ENCODE measurements at places on chromosomes 7 and 10. TPM values are rescaled to one million over a fixed set of nuclear protein-coding genes. Genes with fewer than 3 reads are reported as not detected.

- DNase-seq: no peak
These were observed 6.1 kb downstream of the CHST3 start for GRCh38 chr10:71970331-71970730.

- no peak for DNase-seq
These were observed 5.2 kb downstream of the PDLIM1 start for GRCh38 chr10:95285556-95285955.

- no peak for DNase-seq
These were observed 2.1 kb upstream of the FLNC start for GRCh38 chr7:128827971-128828711.

- no peak for DNase-seq
These were observed 106.8 kb upstream of the DIP2C start for GRCh38 chr10:796233-796632.

GRCh38 chr10:48533951-48534720 is 70.7 kb downstream of the ARHGAP22 start:
- no peak for DNase-seq

GRCh38 chr10:28060031-28060607 is 61.2 kb upstream of the ODAD2 start:
- no peak for DNase-seq

DNA sequence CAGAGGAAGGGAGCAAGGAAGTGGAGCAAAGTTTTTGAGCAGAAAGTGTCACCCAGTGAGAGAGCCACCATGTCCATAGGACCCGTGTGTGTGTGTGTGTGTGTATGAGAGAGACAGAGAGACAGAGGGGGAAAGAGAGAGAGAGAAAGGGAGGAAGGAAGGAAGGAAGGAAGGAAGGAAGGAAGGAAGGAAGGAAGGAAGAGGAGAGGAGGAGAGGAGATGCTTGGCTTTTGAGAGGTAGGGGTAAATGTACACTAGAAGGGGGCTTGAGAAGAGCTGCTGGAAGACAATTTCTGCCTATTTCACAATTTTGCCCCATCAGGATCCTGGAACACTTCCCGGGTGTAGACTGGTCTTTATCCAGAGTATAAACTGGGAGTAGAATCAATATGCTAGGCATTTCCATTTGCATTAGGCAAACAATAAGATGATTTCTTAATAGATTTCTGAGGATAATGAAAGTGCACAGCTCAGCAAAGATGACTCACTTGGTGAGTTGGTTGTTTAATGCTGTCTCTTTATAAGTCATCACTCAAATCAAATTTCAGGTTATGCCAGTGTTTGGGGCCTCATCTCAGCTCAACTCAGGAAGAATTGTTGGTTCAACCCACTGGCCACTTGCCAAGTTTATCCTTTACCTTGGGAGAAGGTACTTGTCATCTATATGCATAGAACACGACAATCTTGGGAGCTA is 70.0 kb upstream of the FAM13C start:
- no peak for DNase-seq

GRCh38 chr10:71127104-71127503 is 85.3 kb upstream of the UNC5B start:
- DNase-seq: no peak

GRCh38 chr7:97006055-97006815 is 882 bp downstream of the DLX6 start:
- DNase-seq: no peak

GRCh38 chr7:111561654-111561903 is 713 bp downstream of the IMMP2L start:
- peak; percentile 4 for DNase-seq

DNA sequence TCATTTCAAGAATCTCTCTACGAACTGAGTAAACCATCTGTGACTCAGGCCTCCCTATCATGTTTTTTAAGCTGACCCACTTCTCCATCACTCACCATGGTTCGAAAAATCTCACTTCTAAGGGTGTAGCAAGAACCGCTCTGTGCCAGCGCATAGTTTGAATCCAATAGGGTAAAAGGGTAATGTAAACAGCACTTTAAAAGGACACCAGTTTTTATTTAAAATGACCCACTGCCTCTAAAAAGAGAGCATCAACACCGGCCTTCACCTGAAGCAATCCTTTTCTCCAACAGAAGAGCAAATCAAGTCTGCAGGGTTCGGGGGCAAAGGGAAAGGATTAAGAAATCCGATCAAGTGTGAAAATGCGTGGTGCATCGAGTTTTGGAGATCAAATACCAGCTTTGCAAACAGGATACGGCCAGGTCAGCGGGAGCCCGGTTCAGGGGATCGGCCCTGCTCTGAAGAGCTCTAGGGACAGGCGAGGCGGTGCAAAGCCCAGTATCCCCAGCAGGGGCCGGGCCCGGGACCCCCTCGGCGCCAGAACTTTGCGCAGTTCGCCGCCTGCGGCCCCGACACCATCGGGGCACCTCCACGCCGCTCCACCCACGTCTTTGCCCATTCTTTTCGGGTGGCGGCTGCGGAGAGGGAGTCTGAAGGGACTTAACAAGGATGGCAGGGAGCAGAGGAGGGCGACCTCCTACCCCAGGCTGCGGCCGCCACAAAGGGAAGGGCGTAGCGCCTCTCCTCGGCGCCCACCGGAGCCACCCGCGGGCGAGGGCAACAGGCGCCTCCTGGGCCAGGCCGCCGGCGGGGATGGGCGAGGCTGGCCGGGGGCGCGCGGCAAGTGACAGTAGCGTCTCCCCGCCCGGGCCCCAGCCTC is 842 bp downstream of the NMT2 start:
- DNase-seq: no peak

GRCh38 chr7:151756866-151757265 is 120.0 kb downstream of the PRKAG2 start:
- no peak for DNase-seq

- DNase-seq: no peak
These were observed 66.6 kb downstream of the VWC2 start for GRCh38 chr7:49839863-49840645.

GRCh38 chr7:76108540-76109233 is 60.8 kb downstream of the MDH2 start:
- DNase-seq: no peak

- DNase-seq: no peak
These were observed 15.8 kb downstream of the PODXL start for GRCh38 chr7:131540491-131541162.

DNA sequence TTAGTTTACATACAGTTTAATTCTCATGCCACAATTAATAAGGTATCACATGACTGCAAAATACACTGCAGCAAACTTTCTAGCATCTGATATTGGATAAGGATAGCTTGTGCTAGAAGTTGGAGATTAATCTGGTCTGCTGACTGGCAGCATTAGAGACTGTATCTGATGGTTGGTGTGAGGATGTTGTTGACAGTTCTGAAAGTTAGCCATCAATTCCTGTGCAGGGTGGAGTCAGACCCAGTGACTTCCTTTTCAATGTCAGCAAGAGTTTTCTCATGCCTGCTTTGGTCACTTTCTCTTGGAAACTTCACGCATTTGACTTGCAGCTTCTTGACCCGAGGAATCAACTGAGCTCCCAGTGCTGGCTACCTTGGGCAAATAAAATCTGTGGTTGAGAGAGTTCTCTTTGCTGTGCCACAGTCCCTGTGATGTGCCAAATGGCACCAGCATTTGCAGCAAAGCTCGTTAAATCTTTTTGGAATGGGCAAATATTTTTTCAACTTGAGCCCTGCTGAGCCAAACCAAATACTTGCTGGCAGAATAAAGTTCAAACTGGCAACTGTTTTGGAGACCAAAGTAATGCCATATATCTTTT is 233.0 kb downstream of the TRIL start:
- no peak for DNase-seq

- no peak for DNase-seq
These were observed 93.2 kb upstream of the KIF5B start for GRCh38 chr10:32149252-32149955.

DNA sequence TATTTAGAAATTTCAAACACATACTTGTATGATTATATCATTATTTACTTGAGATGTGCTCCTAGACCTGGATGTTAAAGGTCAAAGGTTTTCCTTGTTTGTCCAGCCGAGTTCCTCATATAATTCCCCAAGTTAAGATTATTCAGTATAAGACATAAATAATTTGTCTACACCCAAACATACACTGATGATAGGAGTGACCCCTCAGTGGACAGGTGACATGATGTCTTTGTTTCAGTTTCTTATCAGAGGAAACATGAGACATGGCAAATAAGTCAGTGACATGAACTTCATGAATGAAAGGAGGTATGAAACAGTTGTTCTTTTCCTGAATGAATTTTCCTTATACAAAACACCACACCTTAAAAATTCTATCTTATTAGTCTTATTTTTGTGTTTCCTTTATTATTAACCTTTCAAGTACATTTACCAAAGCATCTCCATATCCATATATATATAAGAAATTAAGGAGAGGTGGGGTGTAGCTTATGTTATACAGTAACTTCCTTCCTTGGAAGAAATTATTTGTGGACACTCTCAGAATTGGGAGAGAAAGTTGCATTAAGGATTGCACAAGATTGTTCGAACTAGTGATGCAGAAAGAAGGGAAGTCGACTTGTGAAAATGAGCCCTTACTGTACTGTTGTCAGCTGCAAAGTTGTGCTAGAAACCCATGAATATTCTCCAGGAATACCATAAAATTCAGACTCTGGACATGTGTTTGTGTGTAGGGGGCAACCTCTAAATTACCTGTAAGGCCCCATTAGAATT is 60.5 kb downstream of the POM121L12 start:
- no peak for DNase-seq

DNA sequence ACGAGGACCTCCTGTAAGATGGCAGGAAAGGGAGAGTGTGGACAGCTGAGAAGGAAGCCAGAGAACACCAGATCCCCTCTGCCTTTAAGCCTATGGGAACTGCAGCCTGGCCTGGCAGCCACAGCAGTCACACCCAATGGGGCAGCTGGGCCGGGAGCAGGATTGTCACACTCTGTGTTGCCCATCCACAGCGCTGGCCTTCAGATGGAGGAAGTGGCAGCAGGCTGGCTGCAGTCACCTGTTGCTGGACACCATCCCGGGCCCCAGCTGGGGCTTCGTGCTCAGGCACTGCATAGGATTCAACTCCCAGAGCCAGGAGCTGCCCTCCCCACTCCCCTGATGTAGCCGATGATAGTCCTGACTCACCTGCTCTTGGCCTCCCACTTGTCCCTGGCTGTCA is 114.4 kb downstream of the COL13A1 start:
- no peak for DNase-seq

DNA sequence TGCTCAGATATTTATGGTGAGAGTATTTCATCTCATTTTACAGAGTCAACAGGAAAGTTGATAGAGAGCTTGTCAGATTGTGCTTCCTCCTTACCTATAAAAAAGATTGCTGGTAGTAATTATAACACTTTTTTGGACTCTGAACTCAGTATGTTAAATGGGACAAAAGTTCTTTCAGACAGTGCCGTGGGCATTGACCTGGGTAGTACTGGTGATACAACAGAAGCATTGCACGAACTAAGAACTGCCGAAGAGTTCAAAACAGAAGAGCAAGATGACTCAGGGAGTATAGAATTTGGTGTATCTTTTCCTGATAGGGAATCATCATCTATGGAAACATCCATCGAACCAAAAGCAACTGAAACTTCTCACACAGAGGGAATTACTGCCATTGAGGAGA is 58.6 kb downstream of the LOXL4 start:
- no peak for DNase-seq

DNA sequence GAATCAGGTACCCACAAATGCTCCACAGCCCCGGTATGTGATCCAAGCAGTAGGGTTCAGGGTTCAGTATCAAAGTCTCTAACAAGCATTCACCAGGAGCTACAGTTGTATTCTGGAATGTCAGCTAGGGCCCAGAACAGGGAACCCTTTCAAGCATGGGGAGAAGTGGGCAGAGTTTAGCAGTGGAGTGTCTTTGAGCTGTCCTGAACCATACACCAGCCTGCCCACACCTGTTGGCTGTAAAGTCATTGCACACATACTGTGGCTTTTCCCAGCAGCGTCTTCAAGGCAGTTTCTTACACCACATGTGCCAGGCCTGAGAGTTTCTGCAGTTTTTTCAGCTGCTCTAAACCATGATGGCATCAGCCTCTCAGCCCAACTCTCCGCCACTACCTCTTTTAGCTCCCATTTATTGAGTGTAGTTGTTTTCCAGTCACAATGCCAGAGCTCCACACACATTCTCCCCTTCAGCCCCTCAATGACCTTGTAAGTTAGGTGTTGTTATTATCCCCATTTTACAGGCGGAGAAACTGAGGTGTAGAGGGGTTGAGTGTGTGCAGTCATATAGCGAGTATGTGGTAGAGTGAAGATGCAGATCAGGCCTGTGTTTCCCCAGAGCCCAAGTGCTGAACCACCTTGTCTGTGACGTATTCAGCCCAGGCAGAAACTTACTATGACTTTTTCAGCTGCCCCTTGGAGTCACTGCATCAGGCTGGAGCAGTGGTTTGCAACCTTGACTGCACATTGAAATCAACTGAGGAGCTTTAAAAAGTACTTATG is 83.1 kb downstream of the CHN2 start:
- peak; percentile 44 for DNase-seq

CTAGE4 gene
- total RNA-seq: 0.28 TPM

C7orf57 gene
- total RNA-seq: 0.05 TPM

DDC gene
- 0.33 TPM for total RNA-seq

AMZ1 gene
- total RNA-seq: 0.05 TPM

HOXA3 gene
- total RNA-seq: 0.80 TPM

FKBP9 gene
- total RNA-seq: 12.8 TPM

EGR2 gene
- total RNA-seq: 6.6 TPM

TRIM56 gene
- 6.9 TPM for total RNA-seq

C10orf105 gene
- 0.42 TPM for total RNA-seq

TRIM24 gene
- total RNA-seq: 18.1 TPM

FAM25G gene
- 1.2 TPM for total RNA-seq

HNRNPF gene
- total RNA-seq: 235 TPM
